Right lobe of liver (tissue), 6 donors: ENCODE measurements at places on chromosomes 16 and 17. TPM values are rescaled to one million over a fixed set of nuclear protein-coding genes. Genes with fewer than 3 reads are reported as not detected.

HBQ1 gene
- 0.47 TPM for total RNA-seq

ABCA9 gene
- 19.4 TPM for total RNA-seq

LHX1 gene
- total RNA-seq: not detected

KCNJ18 gene
- not detected for total RNA-seq

SEPTIN12 gene
- not detected for total RNA-seq

STX1B gene
- 2.2 TPM for total RNA-seq

EVI2B gene
- total RNA-seq: 5.5 TPM

FKBP10 gene
- total RNA-seq: 2.4 TPM
